ENCODE measurements at places on chromosomes 12 and 14. TPM values are rescaled to one million over a fixed set of nuclear protein-coding genes. Genes with fewer than 3 reads are reported as not detected.

GRCh38 chr12:114913871-114914801 is 230.2 kb upstream of the TBX3 start:
- no peak for DNase-seq

GRCh38 chr12:51846911-51847642 is 1.4 kb downstream of the FIGNL2 start:
- DNase-seq, result peak; percentile 84

Gene SIX4
- polyA plus RNA-seq, result 0.03 TPM

- DNase-seq, result no peak
Measured at GRCh38 chr14:93859957-93860356, 67.2 kb upstream of the FAM181A start.

DNA sequence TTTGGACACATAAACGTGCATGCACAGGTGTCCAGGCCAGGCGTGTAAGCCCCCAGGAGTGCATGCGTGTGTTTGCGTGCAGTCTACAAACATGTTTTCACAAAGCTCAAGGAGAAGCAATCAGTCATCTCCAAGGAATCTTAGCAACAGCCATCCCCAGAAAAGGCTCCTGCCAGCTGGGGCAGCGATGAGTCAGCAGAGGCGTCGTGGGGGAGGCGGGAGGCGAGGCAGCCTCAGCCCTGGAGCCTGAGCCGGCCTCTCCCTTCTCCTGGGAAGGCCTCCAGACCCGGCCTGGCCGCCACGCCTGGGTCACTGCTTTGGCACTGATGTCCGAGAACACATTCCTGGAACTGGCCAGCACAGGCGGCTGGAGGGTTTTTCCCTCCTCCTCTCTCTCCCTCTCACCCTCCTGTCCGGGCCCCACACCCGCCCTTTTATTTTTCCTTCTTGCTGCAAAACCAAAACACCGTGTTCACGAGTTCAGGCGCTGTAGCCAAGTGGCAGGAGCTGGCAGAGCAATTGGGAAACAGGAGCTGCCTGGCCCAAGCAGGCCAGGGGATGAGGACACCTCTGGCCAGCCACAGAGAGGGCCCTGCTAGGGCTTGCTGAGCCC is 92.7 kb downstream of the LRRC74A start:
- peak; percentile 88 for DNase-seq

Gene GPX2
- polyA plus RNA-seq, result not detected

GRCh38 chr12:2179953-2180736 is 127.4 kb downstream of the CACNA1C start:
- no peak for DNase-seq

Gene SLC2A13
- 1.2 TPM for polyA plus RNA-seq

DNA sequence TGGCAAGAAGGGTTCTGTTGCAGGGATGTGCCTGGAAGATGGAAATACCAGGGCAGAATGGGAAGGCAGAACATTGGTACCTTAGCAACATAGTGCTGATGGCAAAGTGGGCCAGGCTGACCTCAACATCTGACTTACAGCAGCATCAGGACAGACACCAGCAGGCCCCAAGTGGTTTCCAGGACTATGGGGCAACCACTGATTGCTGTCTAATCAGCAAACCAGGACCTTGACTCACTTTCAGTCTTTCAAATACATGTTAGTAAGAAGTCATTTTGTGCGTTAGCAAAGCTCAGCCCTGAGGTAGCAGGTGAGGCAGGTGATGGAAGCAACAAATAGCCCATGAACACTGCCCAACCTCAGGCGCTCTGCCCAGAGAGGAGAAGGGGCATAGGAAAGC is 4.7 kb upstream of the SPTSSA start:
- no peak for DNase-seq

Measured in spleen (tissue), 13 donors.